Caco-2 (cell line): ENCODE measurements at places on chromosomes 5 and 9.

- H3K36me3 ChIP-seq, result peaks cover 2% of the 10 kb centered on the region
- no peak overlapping the region for H3K27ac ChIP-seq
- no peaks in the 10 kb centered on the region for H3K27me3 ChIP-seq
- DNase-seq, result no peak
These were observed 28.2 kb downstream of the HAVCR1 start for GRCh38 chr5:157030692-157031091.

- H3K4me3 ChIP-seq, result no peak overlapping the region
- no peaks in the 10 kb centered on the region for H3K36me3 ChIP-seq
- DNase-seq, result no peak
These were observed 1.2 kb downstream of the TEK start for GRCh38 chr9:27110181-27110580.

- H3K4me1 ChIP-seq, result peaks cover 40% of the 10 kb centered on the region
- peaks cover 11% of the 10 kb centered on the region; the same call in 1 of the 2 replicates for H3K36me3 ChIP-seq
- H3K27me3 ChIP-seq, result no peaks in the 10 kb centered on the region
- no peak overlapping the region for H3K4me3 ChIP-seq
- no peak for DNase-seq
These were observed 14.7 kb downstream of the ENC1 start for GRCh38 chr5:74625742-74626241.

- no peaks in the 10 kb centered on the region for H3K27me3 ChIP-seq
- H3K27ac ChIP-seq, result no peak overlapping the region
- peaks cover 2% of the 10 kb centered on the region; the same call in 1 of the 2 replicates for H3K4me1 ChIP-seq
- H3K4me3 ChIP-seq, result no peak overlapping the region
- no peak for DNase-seq
These were observed 17.3 kb upstream of the EXOC3 start for GRCh38 chr5:425714-426113.

DNA sequence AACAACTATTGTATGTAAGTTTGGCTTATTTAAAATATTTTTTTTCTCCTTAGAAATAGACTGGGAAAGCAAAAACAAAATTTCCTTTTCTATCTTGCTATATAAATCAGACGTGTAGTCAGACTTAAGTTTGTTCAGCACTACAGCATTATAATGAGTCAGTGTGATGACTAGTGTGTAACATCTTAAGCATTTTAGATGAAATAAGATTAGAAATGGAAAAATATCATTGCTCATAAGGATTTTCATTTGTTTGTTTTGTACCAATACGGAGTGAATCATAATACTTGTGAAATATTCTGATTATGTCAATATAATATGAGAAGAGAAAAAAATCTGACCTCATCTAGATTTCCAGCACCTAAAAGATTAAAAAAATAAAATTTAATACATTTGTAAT is 64.7 kb upstream of the RICTOR start:
- H3K4me1 ChIP-seq, result no peaks in the 10 kb centered on the region
- H3K36me3 ChIP-seq, result no peaks in the 10 kb centered on the region
- H3K27me3 ChIP-seq, result no peaks in the 10 kb centered on the region
- no peak overlapping the region for H3K4me3 ChIP-seq
- H3K27ac ChIP-seq, result no peak overlapping the region
- no peak for DNase-seq

- no peak overlapping the region for H3K27ac ChIP-seq
- H3K4me1 ChIP-seq, result no peaks in the 10 kb centered on the region
- no peaks in the 10 kb centered on the region for H3K27me3 ChIP-seq
- no peaks in the 10 kb centered on the region for H3K36me3 ChIP-seq
These were observed 237.0 kb upstream of the GRAMD2B start for GRCh38 chr5:126186210-126186609.

- DNase-seq, result no peak
- H3K4me1 ChIP-seq, result no peaks in the 10 kb centered on the region
- no peak overlapping the region for H3K4me3 ChIP-seq
- no peaks in the 10 kb centered on the region for H3K36me3 ChIP-seq
These were observed 64.4 kb upstream of the BARHL1 start for GRCh38 chr9:132517815-132518550.

- H3K36me3 ChIP-seq, result no peaks in the 10 kb centered on the region
- H3K4me3 ChIP-seq, result no peak overlapping the region
- no peaks in the 10 kb centered on the region for H3K4me1 ChIP-seq
- H3K27ac ChIP-seq, result no peak overlapping the region
- DNase-seq, result no peak
These were observed 18.9 kb upstream of the GDA start for GRCh38 chr9:72130321-72130720.

DNA sequence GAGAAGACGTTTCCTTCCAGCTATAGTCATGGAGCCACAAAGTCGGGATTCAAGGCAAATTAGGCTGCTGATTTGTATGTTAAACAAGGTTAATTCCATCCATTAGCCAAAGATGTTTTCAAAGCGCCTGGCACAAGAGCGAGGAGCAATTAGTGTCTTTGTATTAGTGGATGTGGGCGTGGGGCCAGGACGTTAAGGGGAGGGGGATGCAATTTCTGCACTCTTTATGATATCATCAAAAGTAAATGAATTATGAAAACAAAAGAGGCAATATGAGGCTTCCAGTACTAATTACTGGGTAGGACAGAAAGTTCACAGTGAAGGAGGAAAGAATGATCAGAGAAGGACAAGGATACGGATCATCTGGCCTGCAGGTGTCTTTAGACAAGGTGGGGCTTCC is 230.9 kb upstream of the MSX2 start:
- H3K4me3 ChIP-seq, result no peak overlapping the region
- H3K27ac ChIP-seq, result no peak overlapping the region
- no peak for DNase-seq
- H3K27me3 ChIP-seq, result no peaks in the 10 kb centered on the region

GRCh38 chr5:83337453-83338035 is 134.0 kb upstream of the VCAN start:
- H3K27me3 ChIP-seq, result no peaks in the 10 kb centered on the region
- DNase-seq, result no peak
- no peaks in the 10 kb centered on the region for H3K36me3 ChIP-seq
- no peaks in the 10 kb centered on the region for H3K4me1 ChIP-seq

- no peak for DNase-seq
- H3K4me3 ChIP-seq, result no peak overlapping the region
- no peaks in the 10 kb centered on the region; the same call in 1 of the 2 replicates for H3K4me1 ChIP-seq
- H3K27me3 ChIP-seq, result no peaks in the 10 kb centered on the region
- H3K27ac ChIP-seq, result no peak overlapping the region
- H3K36me3 ChIP-seq, result no peaks in the 10 kb centered on the region
These were observed 49.1 kb upstream of the RNU6ATAC start for GRCh38 chr9:134213508-134213850.

GRCh38 chr9:96069629-96070220 is 194.2 kb downstream of the ERCC6L2 start:
- H3K4me1 ChIP-seq, result peaks cover 31% of the 10 kb centered on the region
- H3K27me3 ChIP-seq, result no peaks in the 10 kb centered on the region
- no peak overlapping the region for H3K27ac ChIP-seq
- no peaks in the 10 kb centered on the region for H3K36me3 ChIP-seq

GRCh38 chr5:14219800-14220512 is 76.8 kb downstream of the TRIO start:
- no peak overlapping the region for H3K27ac ChIP-seq
- H3K36me3 ChIP-seq, result no peaks in the 10 kb centered on the region; the same call in 1 of the 2 replicates
- H3K4me3 ChIP-seq, result no peak overlapping the region
- no peaks in the 10 kb centered on the region for H3K27me3 ChIP-seq

GRCh38 chr9:130992682-130993032 is 16.3 kb upstream of the LAMC3 start:
- DNase-seq, result no peak
- no peaks in the 10 kb centered on the region for H3K36me3 ChIP-seq
- H3K27me3 ChIP-seq, result no peaks in the 10 kb centered on the region
- H3K4me3 ChIP-seq, result no peak overlapping the region
- no peak overlapping the region for H3K27ac ChIP-seq
